GM04504 (cell line): ENCODE measurements at places on chromosomes 3 and 15.

- DNase-seq = no peak
These were observed 320.6 kb downstream of the MECOM start for GRCh38 chr3:169342652-169343505.

DNA sequence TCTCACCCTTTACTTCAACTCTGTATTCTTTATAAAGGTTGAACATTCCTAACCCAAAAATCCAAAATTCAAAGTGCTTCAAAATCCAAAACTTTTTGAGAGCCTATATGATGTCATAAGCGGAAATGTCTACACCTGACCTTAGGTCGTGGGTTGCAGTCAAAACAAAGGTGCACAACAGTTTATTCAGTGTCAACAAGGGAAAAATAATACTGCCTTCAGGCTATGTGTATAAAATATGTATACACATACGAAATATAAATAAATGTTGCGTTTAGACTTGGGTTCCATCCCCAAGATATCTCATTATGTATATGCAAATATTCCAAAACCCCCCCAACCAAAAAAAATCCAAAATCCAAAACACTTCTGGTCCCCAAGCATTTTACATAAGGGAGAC lies 90.9 kb downstream of the STAG1 start:
- DNase-seq = no peak

- no peak for DNase-seq
These were observed 4.6 kb downstream of the SNRK start for GRCh38 chr3:43290956-43291355.

GRCh38 chr3:31213869-31214486 lies 318.7 kb upstream of the STT3B start:
- DNase-seq = no peak

- DNase-seq = no peak
These were observed 19.2 kb upstream of the LOXL1 start for GRCh38 chr15:73907035-73907408.

GRCh38 chr3:25007974-25008658 lies 419.9 kb upstream of the RARB start:
- DNase-seq = no peak

GRCh38 chr3:129014148-129014547 lies 13.0 kb downstream of the EFCC1 start:
- DNase-seq = no peak

DNA sequence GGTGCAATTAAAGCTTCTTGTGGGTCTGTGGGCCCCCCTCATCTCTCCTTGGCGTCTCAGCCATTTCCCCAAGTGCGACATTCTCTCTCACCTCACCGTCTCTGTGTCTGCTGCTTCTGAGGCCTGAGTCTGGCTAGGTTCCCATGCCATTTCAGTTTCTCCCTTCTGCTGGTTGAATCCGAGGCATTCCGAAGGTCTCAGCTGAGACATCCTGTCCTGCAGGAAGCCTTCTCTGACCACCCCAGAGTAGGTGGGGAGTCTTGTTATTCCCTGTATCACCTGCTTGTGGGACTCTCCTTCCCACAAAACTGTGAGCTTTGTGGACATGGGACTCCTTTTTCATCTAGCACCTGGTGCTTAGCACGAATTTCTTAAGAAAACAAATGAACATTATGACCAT lies 78.3 kb downstream of the ASB7 start:
- no peak for DNase-seq

DNA sequence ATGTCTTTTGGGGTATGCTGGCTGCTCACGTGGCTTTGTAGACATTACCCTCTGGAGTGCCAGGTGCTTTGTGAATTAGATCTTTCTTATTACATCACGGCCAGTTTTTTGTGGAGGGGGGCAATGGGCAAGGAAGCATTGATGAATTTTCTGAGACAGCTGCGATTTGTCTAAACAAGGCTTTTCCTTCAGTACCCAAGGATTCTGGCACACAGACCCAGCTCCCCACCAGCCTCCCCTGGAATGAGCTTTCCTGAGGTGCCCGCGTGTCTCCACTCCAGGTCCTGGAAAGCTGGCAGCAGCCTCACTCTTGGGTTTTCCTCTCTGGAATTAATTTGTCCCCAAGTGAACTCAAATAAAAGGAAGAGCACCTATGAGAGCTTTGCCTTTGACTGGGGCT lies 157.6 kb upstream of the CTDSPL start:
- no peak for DNase-seq
